ENCODE measurements at places on chromosomes 12 and 14.
A peak's percentile ranks its signal among the peaks of the same experiment; 100 is the strongest.

GRCh38 chr14:105299654-105300541, 903 bp downstream of the BRF1 start:
- no peak for DNase-seq

DNA sequence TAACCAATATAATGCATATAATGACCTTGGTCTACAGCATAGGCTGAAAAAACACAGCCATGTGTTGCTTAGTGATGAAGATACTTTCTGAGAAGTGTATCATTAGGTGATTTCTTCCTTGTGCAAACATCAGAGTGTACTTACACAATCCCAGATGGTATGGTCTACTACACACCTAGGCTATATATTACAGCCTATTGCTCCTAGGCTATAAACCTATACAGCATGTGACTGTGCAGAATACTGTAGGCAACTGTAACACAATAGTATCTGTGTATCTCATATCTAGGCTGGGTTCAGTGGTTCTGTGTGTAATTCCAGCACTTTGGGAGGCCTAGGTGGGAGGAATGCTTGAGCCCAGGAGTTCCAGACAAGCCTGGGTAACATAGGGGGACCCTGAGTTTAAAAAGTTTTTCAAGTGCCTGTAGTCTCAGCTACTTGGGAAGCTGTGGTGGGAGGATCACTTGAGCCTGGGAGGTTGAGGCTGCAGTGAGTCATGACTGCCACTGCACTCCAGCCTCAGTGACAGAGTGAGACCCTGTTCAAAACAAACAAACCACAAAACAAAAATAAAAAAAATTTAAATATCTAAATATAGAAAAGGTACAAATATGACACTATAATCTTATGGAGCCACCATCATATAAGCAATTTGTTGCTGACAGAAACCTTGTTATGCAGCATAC, 66.6 kb downstream of the GRIP1 start:
- no peak for DNase-seq

- DNase-seq: no peak
Measured at GRCh38 chr12:24562771-24563431, 386.0 kb downstream of the BCAT1 start.

DNA sequence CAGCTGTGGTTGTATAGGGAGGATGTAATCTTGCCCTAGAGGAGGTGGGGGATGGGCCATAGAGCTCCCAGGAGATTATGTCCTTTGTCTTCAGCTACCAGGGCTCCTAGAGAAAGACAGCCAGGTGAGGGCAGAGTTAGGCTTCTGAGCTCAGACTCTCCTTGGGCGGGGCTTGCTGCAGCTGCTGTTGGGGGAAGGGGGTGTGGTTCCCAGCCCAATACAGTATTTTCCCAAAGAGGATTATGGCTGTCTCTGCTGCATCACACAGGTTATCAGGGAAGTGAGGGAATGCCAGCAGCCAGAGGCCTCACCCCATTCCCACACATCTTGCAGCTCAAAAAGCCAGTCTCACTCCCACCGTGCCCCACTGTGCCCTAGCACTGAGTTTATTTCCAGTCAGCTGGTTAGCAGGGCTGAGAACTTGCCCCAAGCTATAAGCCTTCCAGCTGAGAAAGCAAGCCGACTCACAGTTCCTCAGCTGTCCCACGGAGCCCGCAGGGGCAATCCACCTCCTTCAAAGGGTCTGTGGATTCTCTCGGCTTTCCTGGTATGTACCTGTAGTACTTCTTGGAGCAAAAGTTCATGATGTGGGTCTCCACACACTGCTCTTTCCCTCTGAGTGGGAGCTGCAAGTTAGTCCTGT, 217.3 kb upstream of the CPNE8 start:
- no peak for DNase-seq

DNA sequence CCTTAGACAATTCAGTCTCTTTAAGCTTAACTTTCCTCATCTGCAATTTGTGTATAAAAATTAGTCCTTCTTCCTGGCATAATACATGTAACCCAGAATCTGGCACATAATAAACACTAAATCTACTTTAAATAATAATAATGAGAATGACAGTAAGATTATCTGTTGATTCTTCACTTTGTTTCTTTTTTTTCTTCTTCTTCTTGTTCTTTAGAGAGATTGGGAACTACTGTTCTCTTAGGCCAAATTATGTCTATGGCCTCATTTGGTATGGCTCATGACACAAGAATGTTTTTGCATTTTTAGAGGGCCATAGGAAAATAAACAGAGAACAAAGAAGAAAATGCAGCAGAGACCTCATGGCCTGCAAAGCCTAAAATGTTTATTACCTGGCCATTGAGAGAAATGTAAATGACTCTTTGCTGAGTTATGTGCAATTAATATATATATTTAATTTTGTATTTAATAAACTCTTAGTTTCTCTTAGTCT, 275.8 kb downstream of the SLC6A15 start:
- peak; percentile 18 for DNase-seq
